ENCODE measurements at places on chromosomes 4 and X.

- DNase-seq = no peak
Observed at GRCh38 chr4:22488106-22488505, 27.8 kb downstream of the ADGRA3 start.

GRCh38 chrX:17555846-17556245, 180.8 kb downstream of the NHS start:
- DNase-seq = no peak

DNA sequence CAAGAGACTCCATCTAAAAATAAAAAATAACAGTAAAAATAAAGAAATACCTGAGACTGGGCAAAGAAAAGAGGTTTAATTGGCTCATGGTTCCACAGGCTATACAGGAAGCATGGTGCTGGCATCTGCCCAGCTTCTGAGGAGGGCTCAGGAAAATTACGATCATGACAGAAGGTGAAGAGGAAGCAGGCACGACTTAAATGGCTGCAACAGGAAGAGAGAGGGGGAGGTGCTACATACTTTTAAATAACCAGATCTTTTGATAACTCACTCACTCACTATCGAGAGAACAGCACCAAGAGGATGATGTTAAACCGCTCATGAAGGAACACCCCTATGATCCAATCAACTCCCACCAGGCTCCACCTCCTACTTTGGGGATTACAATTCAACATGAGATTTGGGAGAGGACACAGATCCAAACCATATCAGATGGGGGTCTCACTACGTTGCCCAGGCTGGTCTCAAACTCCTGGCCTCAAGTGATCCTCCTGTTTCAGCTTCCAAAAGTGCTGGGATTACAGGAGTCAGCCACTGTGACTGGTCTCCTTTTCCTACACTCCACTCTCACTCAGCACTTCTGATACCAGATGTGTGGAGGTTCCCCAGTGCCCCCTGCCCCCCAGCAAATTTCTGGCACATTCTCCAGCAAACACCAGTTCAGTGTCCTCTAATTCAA, 11.9 kb upstream of the ZNF157 start:
- peak; percentile 10 for DNase-seq

- no peak for DNase-seq
Observed at GRCh38 chr4:84875636-84876371, 90.7 kb downstream of the WDFY3 start.
